AG04450 (cell line): ENCODE measurements at places on chromosomes 13 and 19. TPM values are rescaled to one million over a fixed set of nuclear protein-coding genes. Genes with fewer than 3 reads are reported as not detected.

DNA sequence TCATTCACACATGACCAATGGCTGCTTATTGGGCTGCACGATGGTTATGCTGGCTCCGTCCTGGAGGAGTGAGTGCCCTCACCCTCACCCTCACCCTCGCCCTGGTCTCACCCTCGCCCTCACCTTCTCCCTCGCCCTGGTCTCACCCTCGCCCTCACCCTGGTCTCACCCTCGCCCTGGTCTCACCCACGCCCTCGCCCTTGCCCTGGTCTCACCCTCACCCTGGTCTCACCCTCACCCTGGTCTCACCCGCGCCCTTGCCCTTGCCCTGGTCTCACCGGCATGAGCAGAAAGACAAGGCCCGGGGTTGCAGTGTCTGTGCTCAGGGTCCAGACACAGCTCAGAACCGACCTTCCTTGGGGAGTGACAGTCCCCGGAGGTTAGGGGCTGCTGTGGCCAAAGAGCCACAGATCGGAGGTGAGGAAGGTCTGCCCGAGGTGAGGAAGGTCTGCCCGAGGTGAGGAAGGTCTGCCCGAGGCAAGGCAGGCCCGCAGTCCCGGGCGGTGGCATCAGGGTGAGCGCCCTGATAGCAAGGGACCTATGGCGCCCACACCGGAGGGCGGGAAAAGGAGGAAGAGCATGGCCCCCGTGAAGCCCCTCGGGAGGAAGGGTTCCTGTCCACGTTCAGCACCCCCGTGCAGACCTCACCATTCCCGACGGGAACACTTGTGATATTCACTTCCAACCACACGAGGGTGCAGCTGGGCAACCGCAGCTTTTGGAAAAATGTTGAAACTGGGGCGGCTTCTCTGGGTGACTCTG, 65.6 kb downstream of the MCF2L start:
- peak; percentile 15 for DNase-seq

DNA sequence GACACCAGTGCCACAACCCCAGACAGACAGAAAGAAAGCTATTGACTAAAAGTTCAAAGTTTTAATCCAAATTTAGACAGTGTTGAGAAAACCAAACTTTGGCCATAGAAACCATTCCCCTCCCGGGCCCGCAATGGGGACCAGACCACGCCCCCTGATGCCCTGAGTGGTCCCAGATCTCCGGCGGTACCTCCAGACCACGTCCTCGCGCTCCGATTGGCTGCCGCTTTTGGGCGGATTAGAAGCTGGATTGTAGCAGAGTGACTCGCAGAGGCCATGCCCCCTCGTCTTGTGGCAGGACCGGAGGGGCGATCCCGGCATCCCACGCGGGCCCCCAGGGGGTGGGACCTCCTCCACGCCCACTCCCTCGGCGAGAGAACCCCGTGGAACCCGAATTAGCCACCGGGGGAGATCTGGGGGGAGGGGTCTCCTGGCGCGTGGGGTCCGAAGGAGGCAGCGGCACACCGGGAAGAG, 797 bp upstream of the HSD17B14 start:
- no peak for DNase-seq

DNA sequence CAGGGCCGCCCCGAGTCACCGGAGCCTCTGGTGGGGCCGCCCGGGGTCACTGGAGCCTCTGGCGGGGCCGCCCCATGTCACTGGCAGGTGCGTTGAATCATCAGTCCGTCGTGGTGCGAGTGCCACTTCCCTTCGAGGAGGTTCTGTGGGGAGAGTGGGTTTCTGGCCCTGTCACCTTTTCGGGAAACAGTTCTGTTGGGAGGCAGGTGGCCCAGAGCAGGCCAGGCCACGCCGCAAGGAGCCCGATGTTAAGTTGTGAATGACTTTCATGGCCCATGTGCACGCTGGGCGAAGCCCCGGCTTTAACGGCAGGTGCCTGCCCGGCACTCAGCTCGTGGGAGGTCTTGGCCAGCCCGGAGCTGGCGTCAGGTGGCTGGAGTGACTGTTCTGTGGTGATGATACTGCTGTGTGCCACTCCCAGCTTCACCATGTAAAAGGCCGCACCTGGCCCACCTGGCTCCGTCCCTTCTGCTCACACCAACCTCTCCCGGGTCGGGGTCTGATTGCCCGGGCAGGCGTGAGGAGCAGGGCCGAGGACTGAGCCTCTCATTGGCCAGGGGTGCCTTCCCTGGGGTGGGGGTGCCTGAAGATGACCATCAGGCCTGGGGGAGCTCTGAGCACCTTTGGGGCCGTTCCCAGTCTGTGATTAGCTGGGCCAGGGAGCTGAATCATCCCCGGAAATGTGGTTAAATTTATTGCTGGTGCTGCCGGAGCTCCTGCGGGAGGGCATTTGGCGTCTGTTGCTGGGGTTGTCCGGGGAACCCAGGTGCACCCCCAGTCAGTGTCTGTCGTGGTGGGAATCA, 29.2 kb downstream of the CSNK1G2 start:
- no peak for DNase-seq

DNA sequence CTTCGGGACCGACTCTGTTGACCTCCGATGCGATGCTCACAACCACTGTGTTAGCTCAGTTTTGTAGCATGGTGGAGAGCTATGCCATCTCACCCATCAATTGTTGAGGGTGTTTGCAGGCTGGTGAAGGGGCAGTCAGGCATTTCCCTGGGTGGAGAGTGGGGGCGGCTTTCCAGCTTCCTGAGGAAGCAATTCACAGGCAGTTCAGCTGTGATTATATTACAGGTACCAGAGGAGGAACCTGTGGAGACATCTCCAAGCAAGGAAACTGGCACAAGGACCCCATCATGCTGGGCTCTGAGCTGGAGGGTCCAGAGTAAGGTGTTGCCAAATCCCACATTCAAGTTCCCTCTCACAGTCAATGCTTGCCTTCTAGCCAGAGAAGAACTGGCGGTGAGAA, 166.0 kb upstream of the ZNF536 start:
- no peak for DNase-seq

DNA sequence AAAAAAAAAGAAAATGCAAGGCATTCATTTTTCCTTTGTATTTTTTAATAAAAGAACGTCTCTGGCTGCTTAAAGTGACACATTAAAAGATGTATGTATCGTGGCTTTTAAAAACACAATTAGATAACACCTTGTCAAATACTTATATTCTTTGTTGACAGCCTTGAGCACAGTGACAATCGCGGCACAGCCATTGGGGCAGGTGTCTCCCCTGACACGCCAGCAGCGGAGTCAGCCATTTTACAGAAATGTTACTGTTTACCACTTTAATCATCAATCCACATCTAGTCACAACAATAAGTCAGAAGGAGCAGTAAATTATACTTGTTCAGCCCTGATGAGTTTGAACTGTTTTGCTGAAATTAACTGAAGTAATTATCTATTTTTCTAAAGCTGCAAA, 224.1 kb downstream of the ZNF536 start:
- DNase-seq = no peak

DNA sequence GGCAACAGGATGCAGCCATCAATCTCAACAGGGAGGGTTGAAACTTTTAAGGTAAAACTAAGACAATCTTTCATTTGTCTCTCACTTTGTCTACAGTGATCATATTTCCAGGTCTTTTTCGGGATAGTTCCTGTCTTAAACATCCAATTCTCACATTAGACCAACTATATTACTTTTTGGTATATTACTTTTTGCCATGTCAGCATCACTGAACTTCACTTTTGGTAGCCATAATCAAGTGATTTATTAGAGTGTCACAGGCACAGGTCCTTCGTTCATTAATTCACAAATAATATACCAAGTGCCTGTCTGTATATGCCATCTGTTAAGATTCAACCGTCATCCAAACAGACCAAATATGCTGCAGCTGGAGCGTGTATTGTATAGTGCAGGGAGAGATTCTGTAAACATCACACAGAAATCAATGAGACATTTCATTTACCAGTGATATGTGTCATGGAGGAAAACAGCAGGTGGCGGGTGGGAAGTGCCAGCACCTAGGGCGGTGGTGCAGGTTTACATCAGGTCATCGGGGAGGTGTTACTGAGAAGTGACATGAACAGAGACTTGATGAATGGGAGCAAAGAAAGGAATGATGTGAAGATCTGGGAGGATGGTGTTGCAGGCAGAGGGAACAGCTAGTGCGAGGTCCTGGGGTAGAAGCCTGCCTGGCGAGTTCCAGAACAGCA, 24.9 kb downstream of the ARHGEF7 start:
- no peak for DNase-seq

GRCh38 chr13:31556376-31556775, 182.9 kb upstream of the RXFP2 start:
- DNase-seq = no peak

- DNase-seq = no peak
These were observed 184.6 kb downstream of the GPC6 start for GRCh38 chr13:93411186-93411680.

- peak; percentile 52 for DNase-seq
These were observed 135.7 kb upstream of the SERP2 start for GRCh38 chr13:44237881-44238421.

DNA sequence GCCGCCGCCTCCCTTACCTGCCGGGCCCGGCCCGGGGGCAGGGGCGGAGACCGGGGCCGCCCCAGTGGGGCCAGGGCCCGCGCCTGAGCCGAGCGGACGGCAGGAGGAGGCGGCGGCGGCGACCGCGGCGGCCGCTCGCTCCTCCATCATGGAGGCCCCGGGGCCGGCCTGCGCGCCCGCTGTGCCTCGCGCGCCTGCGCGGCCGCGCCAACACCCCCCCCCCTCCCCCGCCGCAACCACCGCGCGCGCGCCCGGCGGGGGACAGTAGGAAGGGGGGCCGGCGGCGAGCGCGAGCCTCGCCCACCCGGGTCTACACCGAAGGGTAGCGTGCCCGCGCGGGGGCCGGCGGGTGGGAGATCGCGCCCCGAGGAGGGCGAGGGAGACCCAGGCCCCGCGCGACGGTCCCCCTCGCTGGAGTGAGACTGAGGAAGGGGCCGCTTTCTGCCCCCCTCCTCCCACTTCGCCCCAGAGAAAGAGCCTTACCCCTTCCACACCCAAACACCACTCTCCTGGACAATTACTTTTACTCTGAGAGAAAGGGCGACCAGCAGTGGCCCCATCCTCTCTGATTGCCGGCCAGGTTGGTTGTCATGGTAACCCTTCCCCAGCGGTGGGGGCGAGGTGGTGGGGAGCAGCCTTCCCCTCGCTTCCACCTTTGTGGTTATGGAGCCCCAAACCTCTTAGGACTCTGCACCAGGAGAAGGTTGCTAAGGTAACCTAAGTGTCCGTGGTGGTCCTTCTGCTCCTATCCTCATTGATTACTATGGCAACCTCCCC, at the start of gene STRN4:
Gene STRN4, minus strand, starts transcription at position 170 of the 777 bp plus-strand sequence. Its CDS starts 20 bp downstream, at position 150.
- DNase-seq = no peak

- peak; percentile 3 for DNase-seq
These were observed 33.6 kb upstream of the FNDC3A start for GRCh38 chr13:48942131-48942530.

DNA sequence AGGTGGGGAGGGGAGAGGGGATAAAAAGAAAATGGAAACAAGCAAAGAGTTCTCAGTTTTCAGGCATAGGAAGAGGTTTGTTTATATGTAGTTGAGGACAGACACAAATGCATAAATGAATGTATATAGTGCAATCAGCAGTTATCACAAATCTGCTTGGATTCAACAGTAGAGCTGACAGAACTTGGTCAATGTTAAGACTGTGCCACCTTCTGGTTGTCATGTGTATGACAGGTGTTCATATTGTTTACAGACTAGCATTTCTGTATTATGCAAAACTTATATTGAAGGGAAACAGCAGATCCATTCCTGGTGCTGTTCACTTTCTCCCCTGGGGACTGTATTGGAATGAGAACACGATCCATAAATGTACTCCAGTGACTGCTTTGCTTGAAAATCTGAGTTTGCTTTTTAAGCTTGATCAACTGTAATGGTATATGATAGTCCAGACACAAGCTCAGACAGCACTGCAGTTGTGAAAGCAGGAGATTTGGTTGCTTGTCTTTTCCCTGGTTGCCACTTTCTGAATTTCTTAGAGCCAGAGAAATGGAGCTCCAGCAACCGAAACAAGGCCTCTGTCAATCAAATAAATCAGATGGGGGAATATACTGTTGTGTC, 319.5 kb upstream of the OBI1 start:
- DNase-seq = peak; percentile 29

- no peak for DNase-seq
These were observed 31.0 kb upstream of the KATNAL1 start for GRCh38 chr13:30338331-30338851.

Gene SLC10A2
- not detected in 2 replicates for polyA plus RNA-seq

Gene SELENOV
- not detected in 2 replicates for polyA plus RNA-seq

Gene KLK8
- polyA plus RNA-seq = not detected in 2 replicates

Gene HSPB6
- polyA plus RNA-seq = 31.7 and 46.5 TPM in 2 replicates

Gene SLC7A9
- 0.15 TPM in 1 of 2 replicates, not detected in the other for polyA plus RNA-seq

Gene RPL36
- 478 and 743 TPM in 2 replicates for polyA plus RNA-seq

Gene TICAM1
- 1.0 and 2.9 TPM in 2 replicates for polyA plus RNA-seq

Gene CEACAM6
- not detected in 2 replicates for polyA plus RNA-seq
